SK-N-SH treated with all-trans-retinoic acid at 6 μM for 48 hours (cell line): ENCODE measurements at places on chromosomes 16 and 17.

- ATAC-seq = peak; percentile 46
Measured at GRCh38 chr17:64736804-64737492, 74.8 kb upstream of the SMURF2 start.

GRCh38 chr16:88772871-88773811 is 11.9 kb downstream of the PIEZO1 start:
- ATAC-seq = peak; percentile 79

DNA sequence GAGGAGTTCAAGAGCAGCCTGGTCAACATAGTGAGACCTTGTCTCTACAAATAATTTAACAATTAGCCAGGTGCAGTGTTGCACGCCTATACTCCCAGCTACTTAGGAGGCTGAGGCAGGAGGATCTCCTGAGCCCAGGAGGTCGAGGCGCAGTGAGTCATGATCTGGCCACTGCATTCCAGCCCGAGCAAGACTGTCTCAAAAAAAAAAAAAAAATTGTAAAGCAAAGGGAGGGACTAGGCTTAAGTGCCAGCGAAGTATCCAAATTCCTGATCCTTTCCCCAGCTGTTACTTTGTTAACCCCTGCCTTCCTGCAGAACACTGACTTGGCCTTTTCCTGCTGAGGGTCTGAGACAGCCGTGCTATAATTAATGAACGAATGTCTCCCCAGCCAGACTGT is 2.7 kb downstream of the GDPD3 start:
- no peak for ATAC-seq

DNA sequence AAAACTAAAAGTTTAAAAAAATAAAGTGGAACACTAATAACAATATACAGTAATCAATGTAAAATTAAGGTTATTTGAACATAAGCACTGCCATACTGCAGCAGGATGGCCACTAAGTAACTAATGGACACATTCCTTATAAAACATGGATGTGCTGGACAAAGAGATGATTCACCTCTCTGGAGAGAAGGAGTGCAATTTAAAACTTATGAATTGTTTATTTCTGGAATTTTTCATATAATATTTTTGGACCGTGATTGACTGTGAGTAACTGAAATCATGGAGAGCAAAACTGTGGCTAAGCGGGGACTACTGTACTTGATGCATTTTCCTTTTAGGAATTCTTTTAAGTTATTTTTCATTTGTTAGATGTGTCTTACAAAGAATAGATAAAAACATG is 21.8 kb downstream of the CBFB start:
- ATAC-seq = no peak

GRCh38 chr17:72531729-72532128 is 410.9 kb downstream of the SOX9 start:
- ATAC-seq = no peak

- peak; percentile 2; the same call in 1 of the 3 replicates for ATAC-seq
Measured at GRCh38 chr16:30787613-30788378, 791 bp upstream of the ZNF629 start.

DNA sequence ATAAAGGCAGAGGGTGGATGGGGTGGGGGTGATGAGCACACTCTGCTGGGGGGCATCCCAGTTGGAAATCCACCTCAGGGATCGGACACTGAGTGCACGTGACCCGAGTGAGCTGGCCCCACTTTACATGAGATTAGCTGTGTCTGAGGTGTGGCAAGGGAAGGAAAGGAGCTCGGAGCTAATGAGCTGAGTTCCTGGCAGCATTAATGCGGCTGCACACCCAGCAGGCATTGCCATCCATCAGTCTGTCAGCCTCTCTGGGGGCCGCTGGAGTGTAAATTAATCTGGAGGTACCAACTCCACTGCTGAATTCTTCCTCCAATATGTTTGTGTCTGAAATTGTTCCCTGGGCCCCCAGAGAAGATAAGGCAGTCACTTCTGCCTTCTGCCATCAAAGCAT is 65.5 kb downstream of the HS3ST2 start:
- ATAC-seq = no peak

- ATAC-seq = no peak
Measured at GRCh38 chr16:24188751-24189318, 67.3 kb upstream of the CACNG3 start.

DNA sequence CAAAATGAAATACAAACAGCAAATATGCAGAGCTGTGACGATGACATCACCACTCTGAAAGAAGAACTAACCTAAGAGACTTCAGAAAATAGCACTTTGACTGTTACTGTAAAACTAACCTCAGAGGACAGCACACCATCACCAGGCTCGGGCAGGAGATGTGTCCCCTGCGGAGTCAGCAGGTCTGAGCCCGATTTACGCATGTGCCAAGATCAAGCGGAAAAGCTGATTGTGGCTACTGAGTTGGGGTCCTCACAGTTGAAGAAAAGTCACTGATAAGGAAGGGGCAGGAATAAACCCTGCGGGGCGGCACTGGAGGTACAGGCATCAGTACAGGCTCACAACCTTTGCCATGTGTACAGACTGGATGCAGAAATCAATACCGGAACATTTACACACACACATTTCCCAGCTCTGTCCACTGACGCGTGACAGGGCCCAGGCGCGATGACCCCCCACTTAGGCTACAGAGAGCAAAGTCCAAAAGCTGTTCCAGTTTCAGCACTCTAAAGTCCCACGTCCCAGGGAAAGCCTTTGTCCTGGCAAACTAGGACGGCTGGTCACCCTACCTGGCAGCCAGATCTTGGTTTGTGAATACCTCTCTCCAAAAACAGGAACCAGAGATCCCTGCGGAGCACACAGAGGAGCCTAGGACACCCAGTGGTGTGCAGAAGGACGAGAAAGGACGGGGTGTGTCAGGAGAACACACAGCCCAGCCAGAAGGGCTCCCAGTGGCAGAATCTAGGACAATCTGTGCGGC is 21.5 kb downstream of the TRAP1 start:
- ATAC-seq = no peak

GRCh38 chr17:49763735-49764558 is at the start of gene FAM117A:
Gene FAM117A (minus strand): TSS chr17:49764131. CDS start chr17:49764087, 44 bp downstream.
- peak; percentile 98 for ATAC-seq

- ATAC-seq = no peak
Measured at GRCh38 chr17:13107676-13108235, 89.9 kb upstream of the ELAC2 start.

- ATAC-seq = no peak
Measured at GRCh38 chr17:58334661-58335060, 6.1 kb upstream of the TSPOAP1 start.

GRCh38 chr16:72149676-72150464 is 22.1 kb downstream of the PMFBP1 start:
- ATAC-seq = no peak

DNA sequence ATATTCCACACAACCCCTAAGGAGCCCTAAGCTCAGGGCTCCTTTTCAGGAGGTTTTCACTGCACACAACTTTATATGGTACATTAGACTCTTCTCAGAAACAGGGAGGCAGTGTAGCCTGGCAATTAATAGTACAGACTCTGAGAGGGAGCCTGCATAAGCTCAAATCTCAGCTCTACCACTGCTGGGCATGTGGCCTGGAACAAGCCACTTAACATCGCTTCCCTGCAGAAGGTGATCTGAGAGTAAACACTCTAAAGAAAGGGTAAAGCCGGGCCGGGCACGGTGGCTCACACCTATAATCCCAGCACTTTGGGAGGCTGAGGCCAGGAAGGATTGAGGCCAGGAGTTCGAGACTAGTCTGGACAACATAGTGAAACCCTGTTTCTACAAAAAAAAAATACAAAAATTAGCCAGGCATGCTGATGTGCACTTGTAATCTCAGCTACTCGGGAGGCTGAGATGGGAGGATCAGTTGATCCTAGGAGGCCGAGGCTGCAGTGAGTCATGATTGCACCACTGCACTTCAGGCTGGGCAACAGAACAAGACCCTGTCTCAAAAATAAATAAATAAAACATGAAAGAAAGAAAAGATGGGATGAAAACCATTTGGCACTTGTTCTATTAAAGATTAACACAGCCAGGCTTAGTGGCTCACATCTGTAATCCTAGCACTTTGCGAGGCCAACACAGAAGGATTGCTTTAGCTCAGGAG is 70.7 kb upstream of the DNAJA2 start:
- ATAC-seq = no peak

- peak; percentile 94 for ATAC-seq
Measured at GRCh38 chr17:32275060-32276042, 9.7 kb downstream of the RHBDL3 start.

- peak; percentile 83 for ATAC-seq
Measured at GRCh38 chr16:68951991-68952877, 108.9 kb downstream of the TANGO6 start.

GRCh38 chr16:35188288-35189155 is 1729.1 kb downstream of the TP53TG3F start:
- ATAC-seq = peak; percentile 100

GRCh38 chr17:62014526-62014925 is 50.6 kb downstream of the MED13 start:
- ATAC-seq = no peak
